ENCODE measurements at places on chromosomes 11 and 22. TPM values are rescaled to one million over a fixed set of nuclear protein-coding genes. Genes with fewer than 3 reads are reported as not detected.

- H3K27ac ChIP-seq = no peak overlapping the region
- no peaks in the 10 kb centered on the region for H3K36me3 ChIP-seq
Observed at GRCh38 chr22:46071451-46072109, 78.7 kb upstream of the PPARA start.

DNA sequence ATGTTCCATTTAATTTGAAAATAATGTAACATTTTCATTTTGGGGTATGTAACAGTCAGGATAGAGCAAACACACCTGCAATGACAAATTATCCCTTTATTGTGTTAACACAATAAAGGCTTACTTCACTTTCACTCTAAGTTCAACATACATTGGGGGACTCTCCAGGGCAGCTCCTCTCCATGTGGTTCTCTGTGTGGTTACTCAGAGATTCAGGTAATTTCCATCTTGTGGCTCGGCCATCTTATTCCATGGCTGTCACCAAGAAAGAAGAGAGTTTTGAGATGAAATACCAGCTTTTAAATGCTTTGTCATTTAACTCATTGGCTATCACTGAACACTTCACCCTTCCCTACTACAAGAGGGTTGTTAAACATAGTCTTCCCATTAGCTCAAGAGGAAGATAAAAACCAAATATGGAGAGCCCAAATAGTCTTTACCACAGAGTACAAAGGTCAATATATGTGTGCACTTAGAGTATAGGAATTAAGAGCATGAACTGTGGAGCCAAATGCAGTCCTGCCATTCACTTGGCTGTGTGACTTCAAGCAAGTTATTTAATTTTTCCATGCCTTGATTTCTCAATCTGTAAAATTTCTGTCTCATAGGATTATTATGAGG, 10.6 kb upstream of the TPH1 start:
- H3K27ac ChIP-seq = no peak overlapping the region
- H3K4me3 ChIP-seq = no peak overlapping the region

- H3K36me3 ChIP-seq = no peaks in the 10 kb centered on the region
- H3K4me1 ChIP-seq = peaks cover 7% of the 10 kb centered on the region
- H3K27ac ChIP-seq = no peak overlapping the region
- no peak for DNase-seq
- H3K4me3 ChIP-seq = no peak overlapping the region
Observed at GRCh38 chr11:117444711-117445658, 117.3 kb downstream of the CEP164 start.

DNA sequence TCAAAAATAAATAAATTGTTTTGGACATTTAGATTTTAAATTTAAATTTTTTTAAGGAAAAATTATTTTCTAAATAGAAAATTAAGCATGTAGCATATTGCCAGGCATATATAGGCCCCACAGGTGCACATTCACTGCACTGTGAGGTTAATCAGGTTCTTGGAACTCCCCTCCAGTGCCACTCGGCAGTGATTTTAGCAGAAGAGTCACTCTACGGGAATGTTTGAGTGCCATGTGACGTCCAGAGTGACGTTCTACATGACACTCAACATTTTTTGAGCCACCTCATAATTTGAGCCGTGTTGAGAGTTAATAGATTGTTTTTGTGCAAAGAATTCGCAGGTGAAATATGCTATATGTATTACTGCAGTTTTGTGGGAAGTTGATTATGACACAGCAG, 77.4 kb downstream of the SWAP70 start:
- no peaks in the 10 kb centered on the region for H3K27me3 ChIP-seq
- H3K36me3 ChIP-seq = peaks cover 55% of the 10 kb centered on the region
- no peak for DNase-seq
- peaks cover 4% of the 10 kb centered on the region for H3K4me1 ChIP-seq
- H3K27ac ChIP-seq = peak overlapping the region; percentile 52
- H3K4me3 ChIP-seq = no peak overlapping the region

DNA sequence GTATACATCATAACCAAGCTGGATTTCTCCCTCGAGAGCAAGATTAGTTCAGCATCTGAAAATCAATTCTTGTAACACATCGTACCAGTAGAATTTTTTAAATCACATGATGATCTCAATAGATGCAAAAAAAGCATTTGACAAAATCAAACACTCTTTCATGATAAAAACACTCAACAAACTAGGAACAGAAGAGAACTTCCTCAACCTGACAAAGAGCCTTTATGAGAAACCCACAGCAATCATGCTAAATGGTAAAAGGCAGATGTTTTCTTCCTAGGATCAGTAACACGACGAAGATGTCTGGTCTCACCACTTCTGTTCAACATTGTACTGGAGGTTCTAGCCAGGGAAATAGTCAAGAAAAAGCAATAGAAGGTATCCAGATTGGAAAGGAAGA, 34.1 kb upstream of the TMPRSS4 start:
- peaks cover 1% of the 10 kb centered on the region for H3K27me3 ChIP-seq
- H3K27ac ChIP-seq = no peak overlapping the region
- 0 out of 2 replicates have a peak, but pooled peaks cover 3% of the 10 kb centered on the region for H3K4me1 ChIP-seq
- H3K4me3 ChIP-seq = no peak overlapping the region
- H3K36me3 ChIP-seq = no peaks in the 10 kb centered on the region

- H3K4me1 ChIP-seq = 0 out of 2 replicates have a peak, but pooled peaks cover 8% of the 10 kb centered on the region
- no peak for DNase-seq
- H3K27ac ChIP-seq = no peak overlapping the region
- no peaks in the 10 kb centered on the region for H3K36me3 ChIP-seq
Observed at GRCh38 chr11:131889146-131889577, 518.7 kb downstream of the NTM start.

Gene TANGO2
- 14.8 TPM for total RNA-seq

Gene KRTAP5-10
- not detected for total RNA-seq
